ENCODE measurements at places on chromosomes 6 and 20. TPM values are rescaled to one million over a fixed set of nuclear protein-coding genes. Genes with fewer than 3 reads are reported as not detected.

- no peak for DNase-seq
These were observed 6.0 kb upstream of the RBM38 start for GRCh38 chr20:57384953-57385761.

DNA sequence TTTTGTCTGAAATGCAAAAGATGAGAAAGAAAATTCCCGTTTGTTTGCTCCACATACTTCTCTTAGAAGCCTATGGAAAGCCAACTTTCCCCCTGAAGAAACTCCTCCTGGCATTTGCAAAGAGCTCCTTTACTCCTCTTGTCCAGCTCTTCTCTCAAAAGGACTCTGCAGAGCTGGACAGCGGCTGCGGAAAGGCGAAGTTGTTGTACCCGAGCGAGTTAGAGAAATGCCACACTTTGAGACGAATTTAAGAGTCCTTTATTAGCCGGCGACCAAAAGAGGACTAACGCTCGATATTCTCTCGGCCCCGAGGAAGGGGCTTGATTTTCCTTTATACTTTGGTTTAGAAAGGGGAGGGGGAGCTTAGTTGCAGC, 157.8 kb downstream of the TRIM27 start:
- DNase-seq, result no peak

DNA sequence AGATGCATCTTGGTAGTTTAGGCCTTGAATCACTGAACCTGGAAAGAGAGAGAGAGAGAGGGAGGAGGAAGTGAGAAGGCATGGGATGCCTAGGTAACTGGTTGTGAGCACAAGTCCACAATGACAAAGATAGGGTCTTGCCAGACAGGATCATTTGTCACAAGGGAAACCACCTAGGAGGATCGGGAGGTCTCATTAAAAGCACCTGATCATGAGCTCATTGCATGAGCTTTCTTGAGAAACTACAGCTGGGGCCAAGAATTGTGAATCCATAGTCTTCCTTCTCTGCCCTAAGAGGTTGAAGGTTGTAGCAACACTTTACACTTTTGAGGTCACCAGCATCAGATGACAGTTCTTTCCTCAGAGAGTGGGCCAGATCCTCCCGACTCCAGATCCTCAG, 195.7 kb downstream of the CD83 start:
- no peak for DNase-seq

DNA sequence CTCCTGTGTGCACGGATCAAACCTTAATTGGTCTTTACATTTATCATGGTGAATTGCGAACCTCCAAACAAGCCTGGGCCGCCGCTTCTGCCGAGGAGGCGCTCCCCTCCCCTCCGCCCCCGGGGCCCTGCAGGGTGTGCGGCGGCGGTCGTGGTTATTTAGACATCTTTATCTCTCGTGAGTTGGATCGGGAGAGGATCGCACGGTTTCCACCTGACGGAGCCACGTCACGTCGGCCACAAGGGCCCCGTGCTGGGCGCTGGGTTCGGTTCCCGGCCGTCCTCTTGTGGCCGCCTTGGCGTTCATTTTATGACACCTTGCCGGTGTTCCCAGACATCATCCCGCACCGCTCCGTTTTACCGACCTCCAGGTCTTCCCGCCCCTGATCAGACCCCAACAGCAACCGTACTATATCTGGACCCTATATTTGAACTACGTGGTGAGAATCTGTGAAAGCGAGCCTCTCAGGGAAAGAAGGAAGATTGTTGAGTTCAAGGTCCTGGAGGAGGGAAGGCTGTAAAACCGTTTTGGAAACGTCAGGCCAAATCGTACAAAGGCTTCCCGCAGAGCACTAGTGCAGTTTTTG, 1.3 kb upstream of the CNR1 start:
- no peak for DNase-seq

DNA sequence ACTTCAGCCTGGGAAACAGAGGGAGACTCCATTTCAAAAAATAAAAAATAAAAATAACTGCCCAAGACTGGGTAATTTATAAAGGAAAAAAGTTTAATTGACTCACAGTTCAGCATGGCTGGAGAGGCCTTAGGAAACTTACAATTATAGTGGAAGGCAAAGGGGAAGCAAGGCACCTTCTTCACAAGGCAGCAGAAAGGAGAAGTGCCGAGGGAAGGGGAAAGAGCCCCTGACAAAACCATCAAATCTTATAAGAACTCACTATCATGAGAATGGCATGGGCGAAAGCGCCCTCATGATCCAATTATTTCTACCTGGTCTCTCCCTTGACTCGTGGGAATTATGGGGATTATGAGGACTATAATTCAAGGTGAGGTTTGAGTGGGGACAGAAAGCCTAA, 95.5 kb upstream of the LGSN start:
- no peak for DNase-seq

DNA sequence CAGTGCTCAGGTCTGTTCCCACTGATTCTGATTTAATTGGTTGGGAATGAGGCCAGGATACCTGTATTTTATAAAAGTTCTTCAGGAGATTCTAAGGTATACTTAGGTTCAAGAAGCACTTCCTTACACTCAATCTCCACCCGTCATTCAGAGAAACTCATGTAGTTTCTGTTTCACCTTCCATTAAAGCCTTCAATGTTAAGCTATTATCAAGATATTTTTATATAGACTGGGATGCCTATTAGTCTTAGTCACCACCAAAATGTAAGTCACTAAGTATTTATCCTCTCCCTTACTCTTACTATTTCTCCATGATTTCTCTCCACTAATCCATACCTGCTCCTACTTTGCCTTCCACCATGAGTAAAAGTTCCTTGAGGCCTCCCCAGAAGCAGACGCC, 38.1 kb upstream of the GCLC start:
- no peak for DNase-seq

GRCh38 chr6:72374857-72375256, 247.0 kb upstream of the KCNQ5 start:
- DNase-seq, result no peak

GRCh38 chr20:15236812-15237211, 899.4 kb upstream of the FLRT3 start:
- DNase-seq, result no peak

GRCh38 chr6:3718407-3718806, 33.1 kb downstream of the PXDC1 start:
- DNase-seq, result no peak

GRCh38 chr20:33687993-33688937, 2.1 kb upstream of the E2F1 start:
- DNase-seq, result no peak

- DNase-seq, result peak; percentile 80
These were observed 35.4 kb downstream of the CEP250 start for GRCh38 chr20:35490736-35491181.

GRCh38 chr6:15897063-15897876, 231.6 kb upstream of the MYLIP start:
- DNase-seq, result no peak

DNA sequence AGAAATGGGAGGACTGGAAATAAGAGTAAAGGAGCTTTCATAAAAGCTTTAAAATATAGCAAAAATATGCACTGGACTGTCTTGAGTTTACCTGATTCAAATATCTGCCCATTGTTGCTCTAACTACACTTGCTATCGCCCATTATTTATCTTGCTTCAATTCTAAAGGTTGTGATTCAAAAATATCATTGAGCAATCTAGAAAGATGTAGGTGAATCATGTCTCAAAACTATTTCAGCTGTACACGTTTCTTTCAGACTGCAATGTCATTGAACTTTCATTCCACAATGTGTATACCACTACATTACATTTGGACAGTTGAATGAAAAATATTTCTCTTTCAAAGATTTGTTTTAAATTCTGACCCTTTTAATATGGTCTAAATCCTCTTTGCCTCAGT, 545.6 kb downstream of the BMP2 start:
- no peak for DNase-seq

GRCh38 chr20:25623225-25623735, 534 bp downstream of the NANP start:
- DNase-seq, result peak; percentile 47

DNA sequence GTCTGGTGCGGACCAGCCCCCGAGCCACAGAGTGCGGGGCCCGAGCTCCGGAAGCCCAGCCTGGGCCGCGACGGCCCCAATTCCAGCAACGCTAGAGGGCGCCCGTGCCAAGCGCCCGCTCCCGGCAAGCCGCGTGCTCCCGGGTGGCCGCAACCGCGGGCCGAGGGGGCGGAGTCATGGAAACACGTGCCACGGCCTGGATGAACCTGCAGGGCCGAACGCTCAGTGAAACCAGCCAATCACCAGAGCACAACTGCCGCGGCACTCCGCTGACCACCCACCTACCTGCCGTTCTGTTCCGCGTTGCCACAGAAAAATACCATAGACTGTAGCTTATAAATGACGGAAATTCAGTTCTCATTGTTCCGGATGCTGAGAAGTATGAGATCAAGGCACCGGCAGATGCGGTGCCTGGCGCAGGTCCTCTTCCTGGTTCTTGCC, 85.7 kb upstream of the FOXC1 start:
- DNase-seq, result peak; percentile 86

The SFTA2 gene
- total RNA-seq, result not detected

The BFSP1 gene
- total RNA-seq, result 3.2 TPM

The ADGRF4 gene
- total RNA-seq, result not detected

The SMPD2 gene
- total RNA-seq, result 16.9 TPM

The C4A gene
- 3.3 TPM for total RNA-seq

The MDFI gene
- not detected for total RNA-seq

The MGME1 gene
- total RNA-seq, result 56.7 TPM

The SLCO4A1 gene
- 51.5 TPM for total RNA-seq

The ZC2HC1B gene
- not detected for total RNA-seq

The MED20 gene
- total RNA-seq, result 21.9 TPM

The TMEM244 gene
- total RNA-seq, result 0.43 TPM

The OR12D3 gene
- not detected for total RNA-seq

The SMLR1 gene
- not detected for total RNA-seq
